ENCODE measurements at places on chromosomes 12 and 14.

DNA sequence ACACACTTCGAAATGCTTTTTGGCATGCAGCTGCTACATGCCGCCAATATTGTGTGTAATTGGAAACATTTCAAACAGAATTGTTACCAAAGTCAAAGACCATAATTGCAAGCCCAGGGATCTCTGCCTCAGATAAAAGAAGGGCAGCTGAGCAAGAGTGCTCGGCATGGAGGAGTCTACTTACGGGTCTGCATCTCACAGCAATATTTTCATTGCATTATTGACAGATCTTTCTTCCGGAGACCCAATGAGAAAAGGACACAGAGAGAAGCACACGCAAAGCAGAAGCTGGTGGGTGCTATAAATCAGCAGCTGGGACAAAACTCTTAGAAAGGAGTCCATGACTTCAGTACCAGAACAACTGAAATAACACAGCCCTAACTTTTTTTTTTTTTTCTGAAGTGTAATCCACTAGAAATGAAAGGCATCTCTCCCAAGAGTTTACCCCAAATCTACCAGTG, 4.9 kb downstream of the PRICKLE1 start:
- no peak for DNase-seq

GRCh38 chr12:58249610-58250009, 308.2 kb downstream of the ATP23 start:
- no peak for DNase-seq

DNA sequence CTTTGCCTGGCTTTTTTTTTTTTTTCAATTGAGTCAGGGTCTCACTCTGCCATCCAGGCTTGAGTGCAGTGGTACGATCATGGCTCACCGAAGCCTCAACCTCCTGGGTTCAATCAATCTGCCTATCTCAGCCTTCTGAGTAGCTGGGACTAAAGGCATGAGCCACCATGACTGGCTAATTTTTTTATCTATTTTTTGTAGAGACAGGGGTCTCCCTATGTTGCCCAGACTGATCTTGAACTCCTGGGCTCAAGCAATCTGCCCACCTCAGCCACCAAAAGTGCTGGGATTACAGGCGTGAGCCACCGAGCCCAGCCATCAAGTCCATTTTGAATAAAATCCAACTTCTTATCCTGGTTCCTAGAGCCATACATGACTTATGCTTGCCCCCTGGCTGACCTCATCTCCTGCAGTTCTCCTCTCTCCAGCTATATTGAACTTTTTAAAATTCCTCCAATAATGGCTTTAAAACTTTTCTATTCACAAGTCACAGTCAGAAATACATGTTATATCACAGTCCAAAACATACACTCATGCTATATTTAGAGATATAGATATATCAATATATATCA, 10.4 kb upstream of the RND1 start:
- DNase-seq: no peak

GRCh38 chr12:110566993-110567392, 16.1 kb downstream of the PPTC7 start:
- no peak for DNase-seq
